ENCODE measurements at places on chromosomes 4 and X. TPM values are rescaled to one million over a fixed set of nuclear protein-coding genes. Genes with fewer than 3 reads are reported as not detected.

The RBM3 gene
- 285 TPM for total RNA-seq

The GPR82 gene
- not detected for total RNA-seq

The C4orf51 gene
- total RNA-seq: not detected

The SPANXN3 gene
- total RNA-seq: not detected

The CDKL5 gene
- 8.6 TPM for total RNA-seq

The CT45A2 gene
- not detected for total RNA-seq

The DAPP1 gene
- total RNA-seq: 29.0 TPM

The FAM241A gene
- 1.6 TPM for total RNA-seq

DNA sequence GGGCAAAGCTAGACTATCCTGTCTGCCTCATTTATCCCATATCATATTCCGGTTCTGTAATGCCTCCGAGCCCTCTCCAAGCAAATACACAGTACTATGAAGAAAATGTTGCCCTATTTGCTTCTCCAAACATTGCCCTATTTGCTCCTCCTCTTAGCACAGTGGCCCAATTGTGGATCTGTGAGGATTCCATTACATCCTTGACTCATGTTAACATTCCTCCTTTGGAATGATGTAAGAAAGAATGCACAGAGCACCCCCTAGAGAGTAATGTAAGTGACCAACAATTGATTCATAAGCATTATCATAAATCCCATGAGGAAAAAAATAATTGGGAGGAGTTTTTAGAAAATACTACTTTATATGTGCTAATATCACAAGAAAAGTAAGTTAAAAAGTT is 11.3 kb upstream of the BTC start:
- DNase-seq: no peak

GRCh38 chr4:133483600-133484246 is 334.6 kb downstream of the PCDH10 start:
- DNase-seq: no peak

GRCh38 chr4:111556851-111557250 is 588.4 kb upstream of the FAM241A start:
- no peak for DNase-seq

GRCh38 chr4:20254511-20255250 is 3.0 kb downstream of the SLIT2 start:
- DNase-seq: no peak

DNA sequence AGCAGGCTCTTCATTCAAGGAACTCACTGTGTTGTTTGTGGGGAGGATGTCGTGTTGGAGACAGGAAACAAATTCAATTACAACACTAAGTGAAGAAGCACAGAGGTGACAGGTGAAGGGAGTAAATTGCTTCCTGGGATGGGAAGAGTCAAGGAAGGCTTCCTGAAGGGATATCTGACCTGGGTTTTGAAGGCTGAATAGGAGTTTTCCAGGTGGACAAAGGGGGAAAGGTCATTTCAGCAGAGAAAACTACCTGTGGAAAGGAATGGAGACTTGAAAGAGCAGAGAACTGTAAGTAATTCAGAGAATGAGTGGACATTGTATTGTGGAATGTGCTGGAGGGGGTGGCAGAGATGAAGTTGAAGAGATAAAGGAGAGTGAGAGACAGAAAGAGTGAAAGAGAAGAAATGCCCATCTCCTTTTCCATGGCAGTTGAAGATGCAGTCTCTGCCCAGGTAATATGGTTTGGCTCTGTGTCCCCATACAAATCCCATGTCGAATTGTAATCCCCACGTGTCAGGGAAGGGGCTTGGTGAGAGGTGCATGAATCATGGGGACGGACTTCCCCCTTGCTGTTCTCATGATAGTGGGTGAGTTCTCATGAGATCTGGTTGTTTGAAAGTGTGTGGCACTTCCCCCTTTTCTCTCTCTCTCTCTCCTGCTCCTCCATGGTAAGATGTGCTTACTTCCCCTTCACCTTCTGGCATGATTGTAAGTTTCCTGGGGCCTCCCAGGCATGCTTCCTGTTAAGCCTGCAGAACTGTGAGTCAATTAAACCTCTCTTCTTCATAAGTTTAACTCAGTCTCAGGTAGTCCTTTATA is 205.7 kb upstream of the BCOR start:
- no peak for DNase-seq

DNA sequence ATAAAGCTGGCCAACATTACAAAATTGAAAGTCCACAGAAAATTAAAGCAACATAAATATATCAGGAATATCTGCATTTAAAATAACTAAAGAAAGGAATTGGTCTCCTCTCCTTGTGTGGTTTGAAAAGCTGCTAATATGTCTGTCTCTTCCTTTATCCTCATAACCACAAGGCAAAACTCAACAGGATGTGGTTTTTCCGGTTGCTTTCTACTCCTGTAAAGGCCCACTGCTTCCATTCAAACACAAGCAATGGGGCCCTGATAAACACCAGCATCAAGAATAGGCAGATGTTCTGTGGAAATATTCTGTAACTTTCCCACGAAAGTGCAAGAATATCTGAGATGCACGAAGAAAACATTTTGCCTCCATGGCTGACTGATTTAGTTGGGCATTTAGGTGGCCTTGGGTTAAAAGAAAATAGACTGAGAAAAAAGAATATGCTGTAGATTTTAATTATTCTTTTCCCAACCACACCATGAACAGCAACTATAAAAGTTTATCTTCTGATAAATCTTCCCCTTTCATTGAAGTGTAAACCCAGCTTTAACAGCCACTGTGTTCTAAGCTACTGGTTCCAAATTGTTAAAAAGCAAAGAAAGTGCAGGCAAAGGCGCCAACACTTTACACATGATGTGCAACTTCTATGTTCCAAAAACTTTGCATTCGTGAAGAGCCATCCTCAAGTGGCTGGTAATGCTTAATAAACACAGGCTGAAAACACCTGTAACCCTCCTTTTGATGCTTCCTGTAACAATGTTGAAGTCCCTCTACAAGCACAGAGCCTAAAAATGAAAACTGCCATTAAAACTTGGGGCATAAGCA is 50.5 kb upstream of the NDST3 start:
- DNase-seq: peak; percentile 61

DNA sequence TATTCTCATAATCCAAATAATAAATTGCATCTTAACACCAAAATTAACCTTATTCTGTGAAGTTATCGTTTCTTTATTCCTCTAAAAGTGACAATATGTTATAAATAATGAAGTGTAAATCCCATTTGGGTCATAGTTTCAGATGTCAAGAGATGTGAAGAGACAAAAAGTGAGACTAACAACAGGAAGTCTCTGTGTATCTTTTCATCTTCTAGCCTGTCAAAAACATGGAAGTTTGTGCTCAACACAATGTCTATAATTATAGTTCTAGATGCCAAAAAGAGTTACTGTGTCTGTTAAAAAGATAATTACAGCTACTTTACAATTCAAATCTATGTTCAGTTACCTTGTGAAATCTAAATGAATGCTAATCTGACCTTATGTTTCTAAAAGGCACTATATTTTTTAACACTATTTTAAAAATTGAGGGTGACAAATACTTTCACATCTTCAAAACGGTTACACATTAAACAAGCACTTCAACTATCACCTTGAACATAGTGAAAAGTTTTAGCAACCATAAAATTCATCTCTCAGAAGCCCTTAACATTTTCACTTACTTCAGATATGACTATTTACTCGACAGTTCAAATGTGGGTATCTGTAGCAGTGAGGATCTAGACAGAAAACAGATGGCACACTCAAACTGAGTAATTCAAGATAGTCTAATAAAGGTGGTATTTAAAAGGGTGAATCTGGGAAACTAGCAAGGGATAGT is 509.8 kb downstream of the ARAP2 start:
- DNase-seq: no peak

DNA sequence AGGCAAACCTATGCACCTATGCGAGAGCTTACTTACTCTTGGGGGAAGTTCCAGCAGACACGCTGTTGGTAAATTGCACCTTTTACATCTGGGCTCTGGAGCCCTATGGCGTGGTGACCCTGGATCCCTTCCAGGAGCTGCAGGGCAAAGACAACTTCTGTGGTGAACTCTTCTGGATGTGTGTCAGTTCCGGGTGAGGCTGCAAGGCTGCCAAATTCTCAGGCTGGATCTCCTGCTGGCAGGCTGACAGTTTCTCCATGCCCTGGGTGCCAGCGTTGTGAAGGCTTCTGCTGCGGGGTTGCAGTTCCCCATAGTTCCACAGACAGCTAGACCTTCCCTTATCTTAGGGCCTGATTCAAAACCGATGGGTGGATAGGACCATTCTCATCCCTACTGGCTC is 37.9 kb downstream of the RAP2C start:
- DNase-seq: no peak

DNA sequence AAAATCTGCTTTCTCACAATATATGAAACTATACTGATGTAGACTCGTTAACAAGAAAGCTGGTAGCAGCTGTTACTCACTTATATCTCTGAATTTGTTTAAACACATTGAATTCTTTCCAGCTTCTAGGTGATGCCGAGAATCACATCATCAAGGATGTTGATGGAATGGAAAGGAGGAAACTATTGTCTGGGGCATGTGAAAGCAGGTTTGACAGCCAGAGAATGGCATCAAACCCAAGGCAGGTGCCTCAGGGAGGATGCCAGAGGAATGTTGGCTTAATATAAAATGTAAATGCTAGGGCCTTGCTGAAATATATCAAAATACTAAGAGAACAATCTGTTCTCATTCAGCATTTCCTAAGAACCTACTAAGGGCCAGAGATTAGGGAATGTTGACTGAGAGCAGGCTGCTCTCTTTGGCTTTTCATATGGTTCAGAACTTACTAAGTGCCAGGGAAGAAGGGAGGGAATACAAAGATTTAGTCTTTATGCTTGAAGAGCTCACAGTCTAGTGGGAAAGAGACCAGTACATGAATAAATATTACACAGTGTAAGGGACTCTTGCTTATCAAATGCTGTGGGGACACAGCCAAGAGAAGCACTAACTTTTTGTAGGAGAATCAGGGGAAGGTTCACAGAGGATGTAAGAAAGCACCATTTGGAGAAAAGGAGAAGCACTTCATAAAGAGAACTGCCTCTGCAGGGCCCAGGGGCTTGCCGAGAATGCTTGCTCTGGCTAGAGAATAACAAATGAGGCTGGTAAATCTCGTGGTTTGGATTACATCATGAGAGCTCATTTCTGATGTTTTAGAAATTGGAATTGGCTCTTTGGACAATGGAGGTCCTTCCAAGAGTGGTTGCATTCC is 14.7 kb downstream of the SLIT2 start:
- no peak for DNase-seq

DNA sequence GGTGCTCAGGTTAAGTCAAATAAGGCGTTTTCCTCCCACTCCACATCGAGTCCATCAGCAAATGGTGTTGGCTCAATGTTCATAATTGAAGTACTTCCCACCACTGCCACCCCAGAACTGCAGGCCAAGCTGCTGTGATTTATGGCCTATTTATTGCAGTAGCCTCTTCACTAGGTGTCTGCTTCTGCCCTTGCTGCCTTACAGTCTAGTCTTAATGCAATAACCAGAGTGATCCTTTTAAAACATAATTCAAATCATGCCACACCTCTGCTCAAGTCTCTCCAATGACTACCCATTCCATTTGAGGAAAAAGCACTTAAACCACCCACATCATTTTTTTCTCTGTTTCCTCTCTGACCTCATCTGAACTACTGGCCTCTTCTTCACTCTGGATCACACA is 220.3 kb downstream of the KCNIP4 start:
- DNase-seq: no peak

DNA sequence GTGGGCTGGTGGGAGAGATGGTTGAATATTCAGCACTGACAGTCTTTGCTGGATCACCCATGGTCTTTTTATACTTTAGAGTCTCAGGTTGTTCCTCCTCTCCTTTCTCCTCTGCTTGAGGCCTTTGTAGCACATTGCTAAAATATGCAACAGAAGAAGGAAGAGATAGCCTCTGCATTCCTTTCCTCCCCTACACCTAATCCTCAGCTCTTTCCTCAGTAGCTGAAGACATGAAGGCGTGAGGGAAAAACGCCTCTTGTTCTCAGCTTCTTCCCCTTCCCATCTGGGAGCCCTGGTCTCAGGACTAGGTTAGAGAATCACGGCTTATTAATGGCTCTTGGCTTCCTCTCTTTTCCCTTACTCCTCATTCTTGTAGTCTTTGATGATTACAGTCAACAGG is 76.8 kb downstream of the RNF150 start:
- DNase-seq: no peak

DNA sequence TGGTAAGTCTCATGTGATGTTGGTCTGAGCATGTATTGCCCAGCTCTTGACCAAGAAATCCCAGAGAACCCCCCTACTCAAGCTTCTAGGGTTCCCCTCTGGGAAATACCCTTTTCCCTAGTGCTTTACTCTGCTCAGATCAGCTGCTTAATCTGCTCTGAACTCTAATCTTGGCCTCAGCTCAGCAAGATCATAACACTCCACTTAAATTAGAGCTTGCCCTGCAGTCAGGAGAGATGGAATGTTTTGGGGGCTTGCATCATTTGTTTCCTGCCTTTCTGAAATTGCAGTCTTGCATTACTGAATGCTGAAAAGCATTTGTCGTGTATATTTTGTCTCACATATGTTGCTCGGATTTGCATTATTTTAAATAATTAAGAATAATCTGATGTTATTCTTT is 1153.6 kb downstream of the FSTL5 start:
- DNase-seq: no peak

GRCh38 chrX:109299091-109299490 is 182.8 kb downstream of the GUCY2F start:
- no peak for DNase-seq

DNA sequence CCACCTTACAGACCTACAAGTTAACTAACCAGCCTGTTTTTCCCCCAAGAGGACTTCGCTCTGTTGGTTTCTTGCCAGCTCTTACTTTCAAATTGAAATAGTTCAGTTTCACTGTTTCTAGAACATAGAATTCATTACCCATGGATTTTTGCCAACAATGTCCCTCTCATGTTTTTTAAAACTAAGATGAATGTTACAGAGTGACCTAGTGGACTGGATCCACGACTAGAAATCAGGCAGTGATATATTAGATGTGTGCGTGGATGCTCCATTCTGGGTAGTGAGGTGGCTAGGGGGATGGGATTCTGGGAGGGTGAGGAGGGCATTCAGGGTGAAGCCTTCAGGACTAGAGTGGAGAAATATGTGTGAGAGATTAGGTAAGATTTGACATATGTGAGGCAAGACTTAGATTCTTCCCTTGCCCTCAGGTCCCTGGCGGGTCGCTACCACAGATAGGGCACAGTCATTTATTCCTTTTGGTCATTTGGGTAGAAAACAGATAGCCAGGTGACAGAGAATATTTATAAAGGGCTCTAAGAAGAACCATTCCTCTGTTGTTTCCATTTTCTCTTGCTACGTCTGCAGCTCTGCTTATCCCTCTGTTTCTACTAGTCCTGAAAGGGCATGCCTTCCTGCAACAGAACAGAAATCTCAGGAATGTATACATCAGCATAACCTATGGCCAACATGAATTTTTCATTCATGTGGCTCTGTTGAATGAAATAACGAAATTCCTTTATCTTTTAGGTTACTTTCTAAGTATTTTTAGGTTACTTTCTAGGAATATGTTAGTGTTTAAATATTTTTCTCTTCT is 15.4 kb upstream of the JADE1 start:
- DNase-seq: no peak

- DNase-seq: no peak
Observed at GRCh38 chrX:66717926-66718325, 79.0 kb upstream of the EDA2R start.

DNA sequence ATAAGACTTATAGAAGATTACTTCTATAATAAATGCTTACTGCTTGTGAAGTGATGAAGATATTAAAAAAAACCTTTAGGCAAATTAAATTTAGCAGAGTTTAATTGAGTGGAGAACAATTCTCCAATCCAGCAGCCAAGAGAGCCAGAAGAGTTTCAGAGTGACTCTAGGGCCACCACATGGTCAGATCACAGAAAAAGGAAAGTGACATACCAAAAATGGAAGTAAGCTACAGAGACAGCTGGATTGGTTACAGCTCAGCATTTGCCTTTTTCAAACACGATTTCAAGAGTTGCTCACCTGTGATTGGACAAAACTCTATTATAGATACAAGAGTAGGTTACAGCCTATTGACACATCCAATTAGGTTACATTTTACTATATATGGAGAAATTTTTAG is 79.0 kb upstream of the TRAM1L1 start:
- no peak for DNase-seq

Measured in kidney epithelial cell (primary cell).